ENCODE measurements at places on chromosomes 3 and 15. TPM values are rescaled to one million over a fixed set of nuclear protein-coding genes. Genes with fewer than 3 reads are reported as not detected.

CLDN16 gene
- not detected for total RNA-seq

GXYLT2 gene
- total RNA-seq = 7.0 TPM

PLCL2 gene
- total RNA-seq = 1.4 TPM

ITIH1 gene
- total RNA-seq = 0.04 TPM

IMPG2 gene
- total RNA-seq = 0.20 TPM

FAM98B gene
- 22.4 TPM for total RNA-seq

FRMD4B gene
- 3.8 TPM for total RNA-seq

GOLGA6D gene
- not detected for total RNA-seq

SLITRK3 gene
- total RNA-seq = not detected

SLC35A5 gene
- 37.1 TPM for total RNA-seq

PLA2G4E gene
- not detected for total RNA-seq

AMT gene
- total RNA-seq = not detected

ATP1B3 gene
- total RNA-seq = 87.8 TPM

FBXL22 gene
- 0.10 TPM for total RNA-seq

RHCG gene
- total RNA-seq = not detected

DNA sequence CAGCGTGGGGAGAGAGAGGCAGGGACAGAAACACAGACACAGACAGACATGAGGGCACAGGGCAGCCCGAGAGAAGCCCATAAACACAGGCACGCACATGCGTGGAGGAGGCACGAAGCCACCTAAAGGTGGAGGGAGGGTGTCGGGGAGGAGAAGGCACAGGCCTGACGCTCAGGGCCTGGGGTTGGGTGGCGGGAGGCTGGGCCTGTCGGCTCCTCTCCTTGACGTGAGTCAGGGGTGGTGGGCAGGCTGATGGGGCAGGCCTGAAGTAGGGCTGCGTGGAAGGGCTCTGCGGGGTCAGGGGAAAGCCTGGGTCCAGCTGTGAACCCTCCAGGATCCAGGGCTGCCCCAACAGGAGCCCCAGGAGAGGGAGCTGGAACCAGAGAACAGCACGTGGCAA, 74.2 kb downstream of the EPHB3 start:
- no peak for DNase-seq

DNA sequence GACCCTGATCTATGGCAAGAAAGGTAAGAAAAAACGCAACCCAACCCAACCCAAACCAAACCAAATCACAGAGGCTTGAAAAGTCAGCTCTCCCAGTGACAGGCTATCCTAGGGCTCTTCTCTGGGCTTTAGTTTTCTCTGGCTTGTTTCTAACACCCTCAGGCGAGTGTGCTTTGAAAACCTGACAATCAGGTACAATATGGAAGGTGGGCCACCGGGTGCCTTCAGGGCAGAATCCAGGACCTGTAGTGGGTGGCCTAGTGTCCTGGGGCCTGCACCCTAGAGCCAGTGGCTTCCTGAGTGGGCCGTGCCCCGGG, 46.8 kb downstream of the BHLHE40 start:
- no peak for DNase-seq

GRCh38 chr15:23057707-23058106, 18.3 kb upstream of the TUBGCP5 start:
- no peak for DNase-seq

GRCh38 chr3:117439812-117440211, 730.2 kb downstream of the TUSC7 start:
- peak; percentile 19 for DNase-seq

DNA sequence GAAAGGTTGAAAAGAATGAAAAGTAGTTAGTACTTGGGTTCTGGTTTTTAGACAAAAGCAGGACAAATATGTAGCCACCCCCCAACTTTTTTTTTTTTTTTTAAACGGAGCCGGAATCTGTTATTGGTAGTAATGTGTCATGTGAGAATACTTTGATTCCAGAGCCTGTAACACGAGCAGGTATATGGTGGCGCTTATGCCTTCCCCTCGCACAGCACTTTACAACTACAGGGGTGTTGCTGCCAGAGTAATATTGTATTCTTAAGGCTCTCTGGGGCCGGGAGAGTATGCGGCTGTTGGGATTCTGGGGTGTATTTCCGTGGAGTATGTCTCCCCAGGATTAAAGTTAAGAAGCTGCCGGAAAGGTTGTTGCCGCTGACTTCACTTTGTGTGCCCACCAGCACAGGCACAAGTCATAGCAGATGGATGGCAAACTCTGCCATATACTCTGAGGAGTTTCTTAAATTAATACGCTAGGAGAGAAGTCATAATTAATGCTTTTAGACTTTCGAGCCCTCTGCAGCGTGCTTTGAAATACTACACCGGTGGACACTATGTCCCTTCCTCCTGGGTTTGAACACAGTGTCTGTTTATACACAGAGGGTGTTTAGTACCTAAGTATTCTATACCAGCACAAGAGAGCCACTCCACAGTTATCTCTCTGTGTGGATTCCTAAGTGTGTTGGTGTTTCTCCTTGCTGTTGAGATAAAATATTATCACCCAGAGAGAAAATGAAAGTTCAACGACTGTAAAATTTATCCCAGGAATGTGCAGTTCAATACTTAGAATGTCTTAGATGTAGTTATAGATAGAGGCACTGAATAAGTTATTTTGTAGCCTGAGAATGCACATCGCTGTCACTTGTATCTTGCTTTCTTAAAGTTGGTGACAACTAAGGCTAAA, 1.4 kb downstream of the MBNL1 start:
- no peak for DNase-seq

GRCh38 chr3:54134713-54135112, 12.4 kb downstream of the CACNA2D3 start:
- no peak for DNase-seq

GRCh38 chr3:464255-464654, 267.7 kb downstream of the CHL1 start:
- no peak for DNase-seq

GRCh38 chr15:101026656-101027272, 107.6 kb downstream of the LRRK1 start:
- no peak for DNase-seq

DNA sequence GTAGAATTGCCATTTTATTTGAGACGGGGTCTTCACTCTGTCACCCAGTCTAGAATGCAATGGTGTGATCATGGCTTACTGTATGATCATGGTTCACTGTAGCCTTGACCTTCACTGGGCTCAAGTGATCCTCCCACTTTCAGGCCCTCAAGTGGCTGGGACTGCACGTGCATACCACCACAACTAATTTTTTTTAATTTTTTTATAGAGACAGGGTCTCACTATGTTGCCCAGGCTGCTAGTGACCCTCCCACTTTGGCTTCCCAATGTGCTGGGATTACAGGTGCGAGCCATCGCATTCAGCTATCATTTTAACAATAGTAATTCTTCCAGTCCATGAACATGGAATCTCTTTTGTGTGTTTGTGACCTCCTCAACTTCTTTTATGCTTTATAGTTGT, 11.9 kb downstream of the EPM2AIP1 start:
- DNase-seq = no peak

GRCh38 chr3:113284453-113285050, 73.2 kb downstream of the BOC start:
- no peak for DNase-seq

DNA sequence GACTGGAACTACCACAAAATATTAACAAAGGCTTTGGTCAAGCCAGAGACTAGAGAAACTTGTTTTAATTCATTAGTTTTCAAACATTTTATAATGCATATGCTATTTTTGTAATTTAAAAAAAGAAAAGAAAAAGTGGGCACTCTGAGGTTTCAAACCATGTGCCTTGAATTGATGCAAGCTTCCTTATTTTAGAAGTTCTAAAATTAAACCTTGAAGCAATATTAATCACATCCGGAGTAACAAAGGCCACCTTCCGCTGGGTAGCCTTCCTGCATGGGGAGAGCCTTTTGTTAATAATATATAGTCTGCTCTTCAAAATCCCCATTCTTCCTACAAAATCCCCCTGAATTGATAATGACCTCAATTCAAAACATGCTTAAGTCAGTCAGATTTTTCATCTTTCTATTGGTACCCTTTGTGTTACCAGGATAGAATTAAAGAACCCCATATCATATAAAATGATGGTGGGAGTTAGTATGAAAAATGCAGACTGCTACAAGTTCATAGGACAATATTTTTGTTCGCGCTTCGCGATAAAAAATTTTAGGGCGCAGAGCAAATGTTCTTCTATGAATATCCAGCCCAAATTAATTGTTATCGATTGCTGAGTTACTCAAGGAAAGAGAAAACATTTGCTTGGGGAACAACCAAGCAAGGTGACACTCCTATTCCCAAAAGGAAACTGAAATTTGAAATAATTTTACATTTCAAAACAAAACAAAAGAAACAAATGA, 30.6 kb downstream of the LDHAL6B start:
- no peak for DNase-seq

DNA sequence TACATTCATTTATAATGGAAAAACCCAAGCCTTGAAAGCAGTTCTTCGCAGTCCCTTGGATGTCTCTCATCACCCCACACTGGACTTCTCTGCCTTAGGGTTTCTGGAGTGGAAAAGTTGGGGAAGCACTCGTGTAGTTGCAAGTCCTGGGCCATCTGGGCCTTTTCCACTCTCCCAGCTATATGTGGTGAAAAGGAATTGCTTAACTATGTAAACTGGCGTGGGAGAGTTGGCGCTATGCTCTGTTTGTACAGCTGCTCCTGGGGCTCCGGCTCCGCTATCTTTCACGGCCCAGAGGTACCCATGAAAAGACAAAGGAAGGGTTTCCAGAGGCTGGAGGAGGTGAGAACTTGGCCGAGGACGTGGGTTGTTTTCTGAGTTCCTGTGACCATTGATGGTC, 81.1 kb upstream of the MYZAP start:
- peak; percentile 91 for DNase-seq

- DNase-seq = peak; percentile 13
These were observed 32.6 kb downstream of the MAP2K5 start for GRCh38 chr15:67575039-67575502.

- DNase-seq = no peak
These were observed 141.5 kb downstream of the LIPC start for GRCh38 chr15:58573270-58573669.

DNA sequence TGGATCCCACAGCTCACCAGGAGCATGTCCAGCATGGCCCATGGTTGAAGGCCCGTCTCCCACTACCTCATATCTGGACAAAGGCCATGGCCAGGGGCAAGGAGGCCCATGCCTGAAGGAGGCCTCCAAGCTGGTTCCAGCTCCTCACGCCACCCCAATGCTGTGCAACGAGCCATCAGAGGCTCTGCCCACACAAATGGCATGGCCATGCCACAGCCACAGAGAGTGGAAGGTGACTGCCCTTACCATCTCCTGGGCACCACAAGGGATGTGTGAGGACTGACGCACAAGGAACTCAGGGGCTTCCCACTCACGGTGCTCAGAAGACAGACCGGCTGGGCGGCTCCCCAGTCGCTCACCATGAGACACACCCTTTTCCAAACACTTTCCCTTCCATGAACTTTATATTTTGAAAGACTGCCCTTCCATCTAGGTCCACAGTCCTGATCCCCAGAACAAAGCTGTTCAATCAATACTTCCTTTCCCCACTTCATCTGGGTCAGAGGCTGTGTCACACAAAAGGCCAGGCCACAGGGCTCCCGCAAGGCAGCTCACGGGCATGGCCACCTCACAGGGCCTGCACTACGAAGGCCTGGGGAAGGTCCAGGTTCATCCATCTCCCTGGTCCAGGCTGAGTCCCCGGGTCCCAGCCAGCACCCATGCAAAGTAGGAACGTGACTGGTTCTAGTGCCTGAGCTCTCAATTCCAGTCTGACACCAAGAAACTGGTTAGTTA, 66.4 kb downstream of the CYFIP1 start:
- DNase-seq = no peak

- DNase-seq = no peak
These were observed 3.4 kb downstream of the DUOXA2 start for GRCh38 chr15:45117308-45118130.

GRCh38 chr15:100116416-100117190, 225.2 kb downstream of the ADAMTS17 start:
- peak; percentile 87 for DNase-seq

- peak; percentile 61 for DNase-seq
These were observed 20.9 kb downstream of the ST3GAL6 start for GRCh38 chr3:98784042-98784441.

DNA sequence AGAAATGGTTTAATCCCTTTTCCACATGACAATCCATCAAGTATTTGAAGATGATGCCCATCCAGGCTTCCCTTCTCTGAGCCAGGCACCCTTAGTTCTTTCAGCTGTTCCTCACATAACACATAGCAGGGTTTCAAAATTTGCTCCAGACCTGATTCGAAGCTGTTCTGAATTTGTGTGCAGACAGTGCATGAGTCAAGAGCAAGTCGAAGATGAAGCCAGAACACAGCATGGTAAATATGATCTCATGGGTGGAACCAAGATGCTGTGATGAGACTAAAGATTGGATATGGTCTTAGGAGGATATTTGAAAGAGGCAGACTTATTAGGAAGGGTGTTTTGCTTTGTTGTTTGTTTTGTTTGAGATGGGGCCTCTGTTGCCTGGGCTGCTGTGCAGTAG, 32.6 kb upstream of the PDE8A start:
- DNase-seq = no peak

GRCh38 chr3:146831659-146832058, 226.5 kb upstream of the PLSCR5 start:
- no peak for DNase-seq

GRCh38 chr3:172607305-172608121, 84.3 kb upstream of the TNFSF10 start:
- no peak for DNase-seq

GRCh38 chr15:39173426-39173825, 407.5 kb upstream of the THBS1 start:
- DNase-seq = no peak

- DNase-seq = no peak
These were observed 241.6 kb downstream of the NLGN1 start for GRCh38 chr3:173639098-173639497.

DNA sequence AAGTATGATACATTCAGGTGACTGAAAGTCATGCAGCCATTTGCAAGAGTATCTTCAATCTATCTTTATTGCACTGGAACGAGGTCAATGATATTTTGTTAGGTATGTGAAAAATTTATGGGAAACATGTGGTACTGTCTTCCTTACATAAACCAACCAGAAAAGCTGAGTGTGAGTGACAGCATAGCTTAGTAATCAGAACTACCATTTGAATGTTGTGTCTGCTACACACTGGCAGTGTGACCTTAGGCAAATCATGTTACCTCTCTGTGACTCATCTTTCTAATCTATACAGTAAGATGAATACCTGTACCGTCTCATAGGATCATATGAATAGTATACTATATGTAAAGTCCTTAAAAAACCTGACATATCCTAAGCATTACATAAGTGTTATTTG, 337.9 kb upstream of the IL12A start:
- DNase-seq = no peak

GRCh38 chr15:74907163-74907870, 666 bp upstream of the FAM219B start:
- DNase-seq = no peak

- DNase-seq = no peak
These were observed 54.1 kb upstream of the FURIN start for GRCh38 chr15:90814191-90814821.
